ENCODE measurements at places on chromosomes 5 and 9.

DNA sequence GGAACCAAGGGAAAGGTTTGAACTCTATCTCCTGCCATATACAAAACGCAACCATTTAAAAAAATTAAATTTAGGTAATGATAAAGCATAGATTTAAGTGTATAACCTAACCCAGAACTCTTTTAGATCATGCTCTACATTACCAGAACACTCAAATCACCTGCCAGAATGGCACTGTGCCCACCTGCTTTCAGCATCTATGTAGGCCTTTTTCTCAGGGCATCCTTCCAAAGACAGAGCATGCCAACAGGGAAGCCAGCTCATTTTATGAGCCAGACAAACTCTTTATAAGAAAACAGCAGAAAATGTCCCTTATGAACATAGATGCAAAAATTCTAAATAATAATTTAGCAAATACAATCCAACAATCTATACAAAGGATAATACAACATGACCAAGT, 47.9 kb upstream of the SMAD5 start:
- no peak for DNase-seq

- no peak for DNase-seq
Observed at GRCh38 chr9:97508852-97509251, 7.4 kb downstream of the TMOD1 start.

DNA sequence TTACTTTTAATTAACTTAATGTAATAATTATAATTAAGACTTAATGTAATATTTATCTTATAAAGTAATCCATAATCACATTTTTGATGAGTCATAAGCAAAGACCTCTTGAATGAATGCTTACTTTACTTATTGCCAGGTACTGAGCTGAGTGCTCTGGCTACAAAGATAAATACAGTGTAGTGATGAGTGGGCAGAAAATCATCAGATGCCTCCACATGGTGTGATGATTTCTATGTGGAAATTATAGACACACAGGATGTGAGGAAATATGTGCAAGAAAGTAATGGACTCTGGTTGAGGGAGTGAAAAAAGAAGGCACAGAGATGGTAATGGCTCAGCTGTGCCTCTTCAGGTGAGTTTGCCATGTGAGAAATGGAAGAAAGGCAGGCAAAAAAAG, 422.6 kb upstream of the CD180 start:
- DNase-seq = no peak

DNA sequence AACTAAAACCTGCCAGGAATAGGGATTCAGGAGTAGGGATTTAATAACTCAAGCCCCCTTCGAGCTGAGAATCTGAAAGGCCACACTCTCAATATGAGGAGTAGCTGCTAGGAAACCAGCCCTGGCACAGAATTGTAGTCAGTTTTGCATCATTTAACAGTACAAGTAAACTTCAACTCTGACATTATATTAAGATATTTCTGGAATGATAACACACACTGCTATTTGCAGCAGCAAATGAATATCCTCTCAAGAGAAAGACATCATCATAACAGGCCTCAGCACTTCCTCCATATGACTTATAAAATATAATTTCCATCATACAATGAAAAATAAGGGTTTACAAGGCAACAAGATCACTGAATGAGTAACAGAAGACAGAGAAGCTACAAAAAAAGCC, 138.2 kb upstream of the RFX3 start:
- no peak for DNase-seq

DNA sequence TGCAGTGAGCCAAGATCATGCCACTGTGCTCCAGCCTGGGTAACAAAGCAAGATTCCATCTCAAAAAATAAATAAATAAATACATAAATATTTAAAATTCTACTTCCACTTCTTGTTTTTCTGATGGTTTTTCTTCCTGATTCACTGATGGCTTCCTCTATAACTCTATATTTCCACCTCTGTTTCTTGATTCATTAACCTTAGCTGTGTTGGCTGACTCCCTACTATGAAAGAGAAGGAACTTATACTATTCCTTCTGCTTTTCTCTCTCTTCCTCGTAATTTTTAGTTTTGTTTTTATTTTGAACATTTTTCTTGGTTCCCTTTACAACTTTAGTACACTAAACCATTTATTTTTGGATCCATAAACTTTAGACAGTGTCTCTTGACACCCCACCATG, 103.5 kb downstream of the MAMDC2 start:
- no peak for DNase-seq

GRCh38 chr5:60395712-60396329, 304.1 kb downstream of the DEPDC1B start:
- no peak for DNase-seq

- no peak for DNase-seq
Observed at GRCh38 chr5:133962801-133963476, 5.5 kb downstream of the C5orf15 start.

DNA sequence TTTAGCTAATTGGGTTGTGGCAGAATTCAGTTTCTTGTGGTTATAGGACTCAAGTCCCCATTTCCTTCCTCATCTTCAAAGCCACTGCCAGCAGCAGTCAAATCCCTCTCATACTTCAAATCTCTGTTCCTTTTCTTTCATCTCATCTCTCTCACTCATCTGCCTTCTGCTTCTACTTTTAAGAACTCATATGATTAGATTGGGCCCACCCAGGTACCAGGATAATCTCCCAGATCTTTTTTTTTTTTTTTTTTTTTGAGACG, 8.0 kb upstream of the REEP5 start:
- DNase-seq = no peak

DNA sequence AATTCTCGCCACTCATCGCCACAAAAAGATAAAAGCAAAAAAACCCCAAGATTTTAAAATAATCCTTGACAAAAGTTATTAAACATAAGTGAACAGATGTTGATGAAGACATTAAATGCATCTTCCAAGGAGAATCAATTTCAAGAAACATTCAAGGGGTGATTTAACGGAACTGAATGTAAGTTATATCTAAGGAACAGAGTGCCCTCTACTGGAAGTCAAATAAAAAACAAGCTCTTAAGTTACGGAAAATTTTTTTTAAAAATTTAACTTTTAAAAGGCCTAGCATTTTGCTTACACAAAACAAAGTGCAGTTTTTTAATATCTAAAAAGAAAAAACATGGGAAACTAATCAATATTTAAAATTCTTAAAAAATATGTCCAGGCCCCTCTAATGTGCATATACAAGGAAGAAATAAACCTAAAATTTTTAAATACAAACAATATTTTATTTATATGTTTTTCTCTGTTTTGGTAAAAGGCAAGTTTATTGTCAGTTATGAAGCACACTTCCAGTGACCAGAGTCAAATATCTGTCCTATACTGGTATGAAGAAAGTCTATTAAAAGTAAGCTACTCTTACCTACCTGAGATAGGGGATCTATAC, 28.0 kb downstream of the TEX10 start:
- no peak for DNase-seq

- DNase-seq = no peak
Observed at GRCh38 chr9:106074006-106074405, 379.7 kb downstream of the TMEM38B start.

DNA sequence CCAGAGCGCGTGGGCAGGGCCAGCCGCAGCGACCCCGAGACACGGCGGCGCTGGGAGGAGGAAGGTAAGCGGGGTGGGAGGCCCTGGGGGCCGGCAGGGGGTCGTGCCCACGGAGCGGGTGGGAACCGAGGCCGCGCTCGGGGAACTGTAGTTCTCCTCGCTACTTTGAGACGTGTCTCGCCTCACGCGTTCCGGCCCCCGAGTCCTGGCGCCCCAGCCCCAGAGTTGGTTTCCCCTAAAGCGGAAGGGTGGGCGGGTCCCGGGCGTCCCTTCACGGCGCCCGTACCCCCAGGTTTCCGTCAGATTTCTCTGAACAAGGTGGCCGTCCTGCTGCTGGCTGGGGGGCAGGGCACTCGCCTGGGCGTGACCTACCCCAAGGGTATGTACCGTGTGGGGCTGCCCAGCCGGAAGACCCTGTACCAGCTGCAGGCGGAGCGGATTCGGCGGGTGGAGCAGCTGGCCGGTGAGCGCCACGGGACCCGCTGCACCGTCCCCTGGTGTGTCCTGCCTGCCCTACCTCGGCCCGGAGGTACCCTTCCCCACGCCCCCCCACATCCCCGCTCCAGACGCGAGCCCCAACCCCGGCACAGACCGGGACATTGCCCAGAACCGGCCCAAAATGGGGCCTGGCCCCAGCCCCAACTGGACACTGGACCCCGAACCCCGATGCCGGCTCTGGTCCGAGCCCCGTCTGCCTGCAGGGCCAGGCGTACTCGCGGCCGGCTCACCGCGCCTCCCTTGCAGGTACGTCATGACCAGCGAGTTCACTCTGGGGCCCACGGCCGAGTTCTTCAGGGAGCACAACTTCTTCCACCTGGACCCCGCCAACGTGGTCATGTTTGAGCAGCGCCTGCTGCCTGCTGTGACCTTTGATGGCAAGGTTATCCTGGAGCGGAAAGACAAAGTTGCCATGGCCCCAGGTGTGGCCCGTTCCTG, 709 bp downstream of the UAP1L1 start:
- no peak for DNase-seq

DNA sequence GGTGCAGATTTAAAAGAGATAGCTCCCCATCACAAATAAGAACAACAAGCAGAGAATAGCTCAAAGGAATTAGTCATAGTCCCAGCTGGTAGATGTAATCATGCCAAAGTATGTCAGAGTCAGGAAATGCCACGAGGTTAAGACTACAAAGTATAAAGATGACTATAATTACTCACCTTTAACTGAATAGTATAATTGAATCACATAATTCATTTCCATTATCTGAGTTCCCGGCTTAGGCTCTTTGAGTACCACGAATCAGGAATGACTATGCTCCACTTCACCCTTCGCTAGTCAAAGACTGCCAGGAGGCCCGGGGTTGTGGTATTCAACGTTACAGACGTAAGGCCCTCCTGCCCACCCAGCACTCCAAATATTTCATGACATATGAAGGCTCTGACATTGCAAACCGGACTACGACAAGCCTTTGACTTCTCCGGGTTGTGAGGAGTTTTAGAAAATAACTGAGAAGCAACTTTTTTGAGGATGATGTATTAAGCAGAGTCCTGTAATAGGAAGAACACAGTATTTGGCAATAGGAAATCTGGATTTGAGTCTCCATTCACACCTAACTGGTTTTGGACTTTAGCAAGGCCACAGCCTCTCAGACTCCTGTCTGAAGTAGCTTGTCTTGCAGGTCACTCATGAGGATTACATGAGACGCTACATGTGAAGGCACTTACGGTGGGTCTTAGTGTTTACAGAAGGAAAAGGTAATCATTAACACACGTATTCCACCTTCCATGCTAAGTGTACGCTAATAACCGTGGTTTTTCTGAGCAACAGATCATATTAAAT, 64.6 kb downstream of the ENC1 start:
- DNase-seq = no peak

DNA sequence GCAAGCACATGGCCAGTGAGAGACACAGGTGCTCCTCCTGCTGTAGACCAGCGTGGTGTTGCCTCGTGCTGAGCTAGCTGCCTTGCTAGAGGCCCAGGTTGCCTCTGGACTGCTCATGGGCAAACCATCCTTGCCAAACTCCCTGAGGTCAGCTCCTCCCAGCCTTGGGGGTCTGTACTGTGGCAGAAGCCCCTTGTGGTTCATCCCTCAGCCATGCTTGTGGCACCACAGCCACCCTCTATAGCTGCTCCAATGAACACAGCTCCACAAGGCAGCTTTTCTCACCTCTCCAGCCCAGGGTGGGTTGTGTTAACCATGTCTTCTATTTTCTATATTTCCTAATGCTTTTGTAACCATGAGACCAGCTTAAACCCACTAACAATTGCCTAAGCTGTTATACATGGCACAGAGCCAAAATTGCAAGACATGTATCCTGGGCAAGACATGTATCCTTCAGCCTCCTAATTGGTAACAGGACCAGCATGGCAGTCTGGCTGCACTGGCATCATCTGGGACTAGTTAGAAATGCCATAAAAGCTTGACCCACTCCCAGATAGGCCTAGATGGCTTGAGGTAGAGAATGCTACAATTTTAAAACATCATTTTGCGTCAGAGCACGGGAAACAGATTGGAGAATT, 183.1 kb upstream of the S1PR3 start:
- DNase-seq = no peak

DNA sequence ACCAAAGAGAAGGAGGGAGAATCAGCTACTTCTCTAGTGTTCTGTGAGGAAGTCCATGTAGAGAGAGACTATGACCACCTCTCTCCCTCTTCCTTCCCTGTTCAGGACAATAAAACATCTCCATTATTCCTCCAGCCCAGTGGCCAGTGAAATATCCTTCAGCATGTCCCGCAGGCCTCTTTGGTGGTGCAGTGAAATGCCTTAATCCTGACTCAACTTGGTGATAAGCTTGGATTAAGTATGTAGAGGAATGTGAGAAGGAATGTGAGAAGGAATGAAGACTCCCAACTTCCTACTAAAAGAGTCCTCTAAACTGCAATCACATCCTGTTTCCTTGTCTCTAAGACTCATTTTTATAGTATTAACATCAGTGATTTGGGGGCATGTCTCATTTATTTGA, 167.3 kb downstream of the TRPM3 start:
- no peak for DNase-seq

GRCh38 chr5:446883-447263, 3.9 kb downstream of the EXOC3 start:
- peak; percentile 30 for DNase-seq

DNA sequence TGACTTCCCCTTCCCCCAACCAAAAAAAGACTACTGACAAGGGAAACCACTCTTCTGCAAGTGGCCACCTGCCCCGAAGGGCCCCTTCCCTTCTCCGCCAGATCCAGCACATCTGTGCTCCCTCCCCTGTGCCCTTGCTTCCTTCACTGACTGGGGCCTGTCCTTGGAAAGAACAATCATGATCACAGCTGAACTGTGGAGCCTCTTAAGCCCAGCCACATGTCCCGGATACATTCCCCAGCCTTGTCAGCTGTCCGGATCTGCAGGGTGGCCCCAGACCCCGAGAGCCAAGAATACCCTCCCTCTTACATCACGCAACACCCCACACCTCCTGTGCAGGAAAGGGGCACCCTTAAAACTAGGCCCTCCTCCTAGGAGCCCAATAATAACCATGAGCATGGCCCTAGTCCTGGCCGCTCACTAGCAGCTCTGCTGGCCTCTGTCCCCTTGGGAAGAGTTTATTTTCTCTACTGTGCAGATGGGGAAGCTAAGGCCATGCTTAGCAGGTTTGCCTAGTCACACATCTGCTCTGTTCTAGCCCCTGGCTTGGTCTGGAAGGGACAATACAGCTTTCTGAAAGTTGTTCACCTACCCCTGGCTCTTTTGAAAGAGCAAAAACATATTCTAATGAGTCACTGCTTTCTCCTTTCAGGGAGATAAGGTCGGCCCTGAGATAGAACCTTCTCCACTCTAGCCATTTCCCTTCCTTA, 3.8 kb downstream of the SPRY4 start:
- DNase-seq = no peak

GRCh38 chr9:97484134-97484533, 17.3 kb upstream of the TMOD1 start:
- no peak for DNase-seq

DNA sequence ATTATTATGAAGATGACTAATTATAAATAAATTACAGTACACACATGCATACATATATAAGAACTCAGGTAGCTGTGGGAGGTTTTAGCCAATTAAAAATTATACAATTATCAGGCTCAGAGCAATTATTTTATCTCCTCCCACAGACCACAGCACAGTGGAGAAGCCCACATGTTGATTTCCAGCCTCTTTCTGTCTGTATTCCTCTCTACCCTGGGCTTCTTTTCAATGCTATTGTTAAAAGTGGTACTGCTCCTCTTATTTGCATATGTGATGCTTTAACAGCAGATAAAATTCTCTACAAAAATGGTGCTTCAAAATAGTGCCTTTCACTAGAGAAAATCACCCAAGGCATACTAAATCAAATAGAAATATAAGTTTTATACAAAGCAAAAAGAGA, 218.7 kb downstream of the NFIB start:
- no peak for DNase-seq
